Stimulated activated CD4-positive, alpha-beta T cell treated with anti-CD3 and anti-CD28 coated beads, Interleukin-1b, Interleukin-23, amount 100 ng/mL, for 1 hour (primary cell): ENCODE measurements at places on chromosomes 2 and 18.

GRCh38 chr2:195508139-195508455 lies 148.9 kb upstream of the SLC39A10 start:
- DNase-seq = no peak

- DNase-seq = no peak
Measured at GRCh38 chr2:67950018-67950417, 112.8 kb downstream of the C1D start.

DNA sequence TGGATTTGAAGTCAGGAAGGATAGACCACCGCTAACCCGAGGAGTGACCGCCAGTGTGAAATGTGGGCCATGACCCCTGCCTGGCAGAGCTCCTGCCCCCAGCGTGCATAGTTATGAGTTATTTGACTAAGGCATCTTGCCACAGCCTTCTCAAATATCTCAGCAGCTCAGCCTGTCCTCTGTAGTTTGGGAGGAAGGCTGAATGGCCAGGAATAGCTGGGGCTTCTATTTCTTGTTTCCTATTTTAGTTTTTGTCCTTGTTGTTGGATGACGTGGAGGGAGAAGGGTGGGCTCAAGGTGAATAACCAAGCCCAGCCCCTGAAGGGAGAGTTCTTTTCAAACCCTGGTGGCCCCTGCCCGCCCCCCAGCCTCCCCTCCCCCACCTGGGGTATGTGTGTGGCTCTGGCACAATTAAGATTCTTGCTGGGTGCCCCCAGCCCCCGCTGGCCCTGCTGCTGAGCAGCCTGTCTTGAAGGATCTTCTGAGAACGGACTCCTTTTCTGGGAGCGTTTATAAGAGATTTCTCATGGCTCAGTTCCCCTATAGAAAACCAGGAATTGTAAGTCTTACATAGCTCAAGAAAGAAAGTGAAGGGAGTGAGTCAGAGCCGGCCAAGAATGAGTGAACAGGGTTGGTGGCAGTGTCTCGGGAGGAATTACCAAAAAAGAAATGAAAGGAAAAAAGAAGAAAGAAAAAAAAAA lies 157.4 kb downstream of the GLI2 start:
- DNase-seq = no peak

GRCh38 chr2:20001361-20001863 lies 11.1 kb downstream of the MATN3 start:
- no peak for DNase-seq

DNA sequence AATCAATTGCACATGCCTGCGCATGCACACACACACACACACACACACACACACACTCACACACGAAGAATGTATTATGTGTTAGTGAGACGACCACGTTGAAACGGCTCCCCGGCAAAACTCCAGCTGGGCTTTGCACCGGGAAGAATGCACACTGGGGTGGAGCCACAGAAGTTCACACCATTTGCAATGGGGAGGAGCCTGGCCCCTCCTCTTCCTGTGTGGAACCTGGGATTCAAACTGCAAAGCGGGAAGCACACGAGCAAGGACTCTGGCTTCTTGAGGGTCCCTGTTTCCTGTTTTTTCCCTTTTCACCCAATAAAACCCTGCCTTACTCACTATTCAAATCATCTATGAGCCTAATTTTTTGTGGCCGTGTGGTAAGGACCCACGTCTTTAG lies 304.0 kb upstream of the TMEFF2 start:
- no peak for DNase-seq

GRCh38 chr2:197028230-197028629 lies 101.7 kb upstream of the PGAP1 start:
- no peak for DNase-seq
